Chondrocyte (in vitro differentiated cells): ENCODE measurements at places on chromosomes 11 and 22. TPM values are rescaled to one million over a fixed set of nuclear protein-coding genes. Genes with fewer than 3 reads are reported as not detected.

- no peak for DNase-seq
Measured at GRCh38 chr11:34531663-34532062, 18.1 kb upstream of the ELF5 start.

DNA sequence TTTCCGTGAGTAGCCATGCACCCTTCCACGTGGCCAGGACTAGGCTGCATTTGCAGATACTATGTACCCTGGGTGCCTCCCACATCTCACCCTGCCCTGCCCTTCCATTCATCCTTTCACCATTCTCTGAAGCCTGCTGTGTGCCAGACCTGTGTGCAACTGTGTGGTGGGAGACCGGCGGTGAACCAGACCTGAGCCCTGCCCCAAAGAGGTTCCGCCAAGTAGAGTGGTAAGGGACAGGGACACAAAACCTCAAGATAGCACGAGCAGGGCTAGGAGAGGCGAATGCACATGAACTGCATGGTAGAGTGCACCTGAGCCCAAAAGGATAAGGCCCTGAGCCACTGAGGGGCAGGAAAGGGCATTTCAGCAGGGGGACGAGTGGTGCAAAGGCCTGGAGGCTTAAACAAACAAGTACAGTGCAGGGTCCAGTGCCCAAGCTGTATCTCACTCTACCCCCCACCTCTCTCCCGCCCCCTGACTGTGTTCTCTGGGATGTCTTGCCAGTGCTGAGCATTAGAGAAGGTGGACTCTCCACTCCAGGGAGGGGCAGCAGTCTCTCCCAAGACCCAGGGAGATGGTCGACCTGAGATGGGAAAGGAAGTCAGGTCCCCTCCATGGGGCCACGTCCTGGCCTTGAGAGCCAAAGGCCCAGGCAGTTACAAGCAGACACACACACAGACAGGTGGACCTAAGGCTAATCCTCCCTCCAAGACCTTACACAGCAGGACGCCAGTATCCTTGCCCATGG, 14.1 kb upstream of the ARAP1 start:
- no peak for DNase-seq

DNA sequence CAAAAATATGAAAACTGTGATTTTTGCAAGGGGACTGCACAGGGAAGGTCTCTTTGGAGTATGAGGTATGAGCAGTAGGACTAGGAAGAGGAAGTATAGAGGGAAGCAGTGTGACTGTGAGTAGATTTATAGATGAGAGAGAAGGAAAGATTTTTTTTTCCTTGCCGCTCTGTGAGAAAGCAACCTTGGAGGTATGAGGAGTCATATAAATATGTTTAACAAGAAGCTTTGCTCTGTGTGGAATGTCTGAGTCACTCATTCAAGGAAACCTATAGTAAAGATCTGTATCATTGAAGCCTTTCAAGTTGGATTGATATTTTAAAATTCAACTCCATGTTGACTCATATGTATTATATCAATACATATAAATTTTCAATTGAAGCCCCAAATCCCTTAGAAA, 26.2 kb downstream of the DNHD1 start:
- no peak for DNase-seq

DNA sequence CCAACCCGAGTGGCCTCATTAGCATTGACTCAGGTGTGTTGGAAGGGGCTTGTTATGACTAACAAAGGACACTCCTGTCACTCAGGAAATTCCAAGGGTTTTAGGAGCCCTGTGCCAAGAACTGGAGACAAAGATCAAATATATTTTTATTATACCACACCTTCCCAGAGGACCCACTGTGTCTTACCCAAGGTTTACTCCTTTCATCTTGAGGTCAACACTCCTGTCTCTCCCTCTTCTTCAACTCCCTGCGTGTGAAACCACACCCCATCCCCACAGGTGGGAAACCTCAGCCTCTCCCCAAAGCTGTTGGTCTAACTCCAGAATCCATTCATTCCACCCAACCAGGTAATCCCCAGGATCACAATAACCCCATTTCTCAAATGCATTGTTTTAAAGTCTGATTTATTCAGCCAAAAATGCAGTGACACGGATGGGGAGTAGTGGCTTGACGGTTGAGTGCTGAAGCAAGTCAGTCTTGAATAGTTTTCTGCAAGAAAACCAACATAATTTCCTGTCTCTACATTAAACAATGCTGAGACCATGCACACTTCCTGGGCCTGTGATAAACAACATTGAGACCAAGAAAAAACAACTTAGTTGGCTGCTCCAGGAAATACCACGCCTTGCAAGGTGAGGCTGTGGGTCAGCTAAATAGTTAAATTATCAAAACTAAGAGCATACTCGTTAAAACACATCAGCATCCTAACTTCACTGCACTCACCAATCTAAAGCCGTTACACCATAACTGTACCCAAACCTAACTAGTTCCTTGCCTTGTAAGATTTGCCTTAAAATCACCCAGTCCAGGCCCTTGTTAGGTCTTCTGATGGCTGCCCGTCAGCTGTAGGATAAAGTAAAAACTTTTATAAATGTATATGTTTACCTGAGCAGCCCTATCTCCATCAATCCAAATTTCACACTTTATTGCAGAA, 38.5 kb upstream of the SPON1 start:
- no peak for DNase-seq

DNA sequence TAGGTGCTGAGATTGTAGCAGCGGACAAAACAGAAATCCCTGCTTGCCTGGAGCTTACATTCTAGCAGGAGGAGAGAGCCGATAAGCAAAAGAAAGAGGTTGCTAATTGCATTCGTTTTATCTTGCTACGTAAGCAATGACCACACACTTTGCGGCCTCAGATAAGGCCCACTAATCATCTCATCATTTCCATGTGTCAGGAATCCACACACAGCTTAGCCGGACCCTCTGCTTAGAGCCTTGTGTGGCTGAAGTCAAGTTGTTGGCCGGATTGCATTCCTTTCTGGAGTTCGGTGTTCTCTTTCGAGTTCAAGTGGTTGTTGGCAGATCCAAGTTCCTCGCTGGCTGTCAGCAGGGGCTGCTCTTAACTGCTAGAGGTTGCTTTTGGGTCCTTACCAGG, 101.6 kb downstream of the CHST1 start:
- DNase-seq, result no peak

GRCh38 chr11:88482871-88483301, 145.3 kb upstream of the CTSC start:
- no peak for DNase-seq

DNA sequence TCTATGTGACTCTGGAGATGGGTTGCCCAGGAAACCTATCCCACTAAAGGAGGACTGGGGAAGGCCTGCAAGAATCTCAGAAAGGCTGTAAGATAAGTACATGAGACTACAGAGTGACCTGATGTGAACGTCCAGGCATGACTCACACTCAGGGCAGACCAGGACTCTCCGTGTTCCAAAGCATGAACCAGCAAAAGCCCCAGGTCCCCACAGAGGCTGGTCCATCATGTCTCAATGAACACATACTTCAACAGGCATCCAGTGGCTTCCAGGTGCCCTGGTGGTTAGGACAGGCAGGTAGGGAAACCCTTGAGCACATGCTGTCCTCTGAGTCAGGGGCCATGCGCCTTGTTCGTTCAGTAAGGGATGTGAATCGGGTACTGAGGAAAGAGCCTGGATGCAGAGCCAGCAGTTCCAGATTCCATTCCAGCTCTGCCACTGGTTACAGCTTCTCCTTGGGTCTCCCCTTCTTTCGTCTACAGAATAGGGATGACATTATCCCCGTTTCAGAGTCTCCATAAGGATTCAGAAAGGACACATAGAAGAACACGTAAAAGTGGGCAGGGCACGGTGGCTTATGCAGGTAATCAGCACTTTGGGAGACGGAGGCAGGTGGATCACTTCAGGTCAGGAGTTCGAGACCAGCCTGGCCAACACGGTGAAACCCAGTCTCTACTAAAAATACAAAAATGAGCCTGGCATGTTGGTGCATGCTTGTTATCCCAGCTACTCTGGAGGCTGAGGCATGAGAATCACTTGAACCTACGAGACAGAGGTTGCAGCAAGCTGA, 129.0 kb upstream of the TEAD1 start:
- DNase-seq, result no peak

GRCh38 chr11:9250139-9250582, 15.0 kb downstream of the DENND5A start:
- DNase-seq, result no peak

DNA sequence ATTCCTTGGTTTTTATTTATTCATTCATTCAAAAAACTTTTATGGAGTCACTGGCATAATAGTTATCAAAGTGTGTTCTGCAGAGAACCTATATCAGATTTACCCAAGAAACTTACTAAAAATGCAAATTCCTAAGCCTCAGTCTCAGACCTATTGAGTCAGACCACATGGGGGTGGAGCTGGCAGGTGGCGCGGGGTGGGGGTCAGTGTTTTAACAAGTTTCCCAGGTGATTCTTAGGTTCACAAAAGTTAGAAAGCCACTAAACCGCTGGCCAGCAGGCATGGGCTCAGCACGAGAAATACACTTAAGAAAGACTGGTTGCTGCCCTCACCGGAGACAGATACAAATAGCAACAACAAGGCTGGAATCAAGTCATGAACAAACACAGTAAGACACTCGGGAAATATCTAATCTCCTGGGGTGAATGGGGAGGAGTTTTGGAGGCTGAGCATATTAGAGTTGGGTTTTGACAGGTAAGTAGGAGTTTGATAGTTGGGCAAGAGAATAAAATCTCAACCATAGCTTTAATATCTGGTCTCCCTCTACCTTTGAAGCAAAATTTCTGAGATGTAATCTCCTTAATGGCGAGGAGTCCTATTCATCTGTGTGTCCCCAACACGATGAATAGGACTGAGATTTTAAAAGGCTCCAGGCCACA, 167.5 kb upstream of the NECTIN1 start:
- no peak for DNase-seq

GRCh38 chr11:40187295-40187694, 1272.2 kb downstream of the LRRC4C start:
- no peak for DNase-seq

GRCh38 chr22:18000441-18001039, 23.8 kb downstream of the MICAL3 start:
- no peak for DNase-seq

GRCh38 chr11:12213883-12214282, 103.5 kb downstream of the MICAL2 start:
- no peak for DNase-seq

GRCh38 chr11:33893711-33894397, 2.0 kb upstream of the LMO2 start:
- no peak for DNase-seq

DNA sequence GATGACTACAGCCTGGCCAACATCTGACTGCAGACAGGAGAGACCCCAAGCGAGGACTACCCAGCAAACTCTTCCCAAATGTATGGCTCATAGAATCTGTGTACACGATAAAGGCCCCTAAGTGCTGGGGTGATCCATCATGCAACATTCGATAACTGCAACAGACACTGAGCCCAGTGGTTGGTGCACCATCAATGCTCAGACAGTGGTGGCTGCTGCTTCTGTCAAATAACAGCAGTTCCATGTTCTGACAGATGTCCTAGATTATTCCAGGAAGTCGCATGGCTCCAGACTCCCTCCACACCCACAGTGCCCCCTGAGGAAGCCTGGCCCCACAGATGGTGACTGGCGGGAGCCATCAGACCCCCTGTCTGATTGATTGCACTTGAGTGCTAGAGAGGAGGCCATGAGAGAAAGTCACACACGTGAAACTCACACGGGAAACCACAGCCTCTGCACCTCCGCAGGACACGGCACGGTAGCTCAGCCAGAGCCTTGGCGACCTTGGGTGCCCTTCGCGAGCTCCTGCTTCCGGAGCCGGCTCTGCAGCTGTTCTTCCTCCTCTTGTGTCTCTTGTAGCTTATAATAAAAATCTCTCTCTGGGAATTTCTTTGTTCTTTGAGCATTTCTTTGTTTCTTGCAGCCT, 1155.9 kb downstream of the TBC1D22A start:
- no peak for DNase-seq

- no peak for DNase-seq
Measured at GRCh38 chr11:86255896-86256295, 11.3 kb downstream of the EED start.

- DNase-seq, result peak; percentile 72
Measured at GRCh38 chr11:76655501-76656049, 15.0 kb downstream of the LRRC32 start.

DNA sequence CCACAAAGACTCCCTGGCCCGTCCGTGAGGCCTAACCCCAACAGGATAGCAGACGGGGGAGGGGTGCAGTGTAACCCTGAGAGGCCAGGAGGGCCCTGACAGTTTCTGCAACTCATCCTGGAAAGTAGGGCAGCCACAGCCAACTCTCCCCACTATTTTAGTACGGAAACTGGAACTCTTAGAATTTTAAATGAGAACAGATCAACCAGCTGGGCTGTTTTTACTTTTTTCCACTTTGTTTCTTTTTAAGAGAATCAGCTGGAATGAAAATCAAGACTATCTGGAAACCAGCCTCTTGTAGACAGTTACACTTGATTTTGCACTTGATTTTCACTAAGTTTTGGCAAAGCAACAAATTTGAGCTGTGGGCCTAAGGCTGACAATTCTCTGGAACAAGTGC, 42.7 kb upstream of the NRIP3 start:
- no peak for DNase-seq

DNA sequence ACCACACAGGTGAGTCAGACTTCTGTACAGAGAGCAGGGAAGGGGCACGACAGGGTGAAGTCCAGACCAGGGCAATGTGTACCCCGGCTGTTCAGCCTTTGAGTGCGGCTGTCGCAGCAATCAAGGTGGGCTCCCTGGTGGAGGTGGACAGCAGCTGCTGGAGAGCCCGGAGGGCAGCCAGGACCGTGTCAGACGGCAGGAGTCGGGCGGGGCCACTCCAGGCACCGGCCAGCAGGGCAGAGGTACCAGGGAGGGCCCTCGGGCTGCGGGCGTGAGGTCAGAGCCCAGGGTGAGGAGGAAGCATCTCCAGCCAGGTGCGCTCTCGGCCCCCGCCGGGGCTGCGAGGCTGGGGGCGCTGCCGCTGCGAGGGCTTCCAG, 802 bp upstream of the PIM3 start:
- no peak for DNase-seq

- DNase-seq, result no peak
Measured at GRCh38 chr11:112949781-112950575, 11.2 kb upstream of the NCAM1 start.

- no peak for DNase-seq
Measured at GRCh38 chr11:820655-821511, 2.2 kb downstream of the PNPLA2 start.

GRCh38 chr11:130706572-130706971, 209.7 kb downstream of the SNX19 start:
- DNase-seq, result no peak

GRCh38 chr22:47606426-47606825, 844.0 kb downstream of the TBC1D22A start:
- peak; percentile 52 for DNase-seq

The UBQLNL gene
- 0.22 to 0.41 TPM (median 0.23 TPM) in 3 replicates for total RNA-seq

The OR8H1 gene
- total RNA-seq, result not detected in 3 replicates

The STIM1 gene
- total RNA-seq, result 38.5 to 50.7 TPM (median 46.7 TPM) in 3 replicates

The BRSK2 gene
- total RNA-seq, result 1.8 to 6.9 TPM (median 6.0 TPM) in 3 replicates

The P2RY2 gene
- total RNA-seq, result 0.32 TPM in 1 of 3 replicates, not detected in the others

The REXO2 gene
- 151 to 183 TPM (median 178 TPM) in 3 replicates for total RNA-seq

The OVCH2 gene
- total RNA-seq, result 0.67 to 1.2 TPM (median 0.92 TPM) in 3 replicates

The SYT7 gene
- 0.92 to 2.0 TPM (median 1.5 TPM) in 3 replicates for total RNA-seq

The GGT5 gene
- total RNA-seq, result 30.7 to 47.2 TPM (median 37.5 TPM) in 3 replicates

The PLA2G6 gene
- 16.3 to 30.2 TPM (median 21.0 TPM) in 3 replicates for total RNA-seq

The PGA5 gene
- total RNA-seq, result not detected in 3 replicates
